ENCODE measurements at places on chromosomes 1 and 21.

DNA sequence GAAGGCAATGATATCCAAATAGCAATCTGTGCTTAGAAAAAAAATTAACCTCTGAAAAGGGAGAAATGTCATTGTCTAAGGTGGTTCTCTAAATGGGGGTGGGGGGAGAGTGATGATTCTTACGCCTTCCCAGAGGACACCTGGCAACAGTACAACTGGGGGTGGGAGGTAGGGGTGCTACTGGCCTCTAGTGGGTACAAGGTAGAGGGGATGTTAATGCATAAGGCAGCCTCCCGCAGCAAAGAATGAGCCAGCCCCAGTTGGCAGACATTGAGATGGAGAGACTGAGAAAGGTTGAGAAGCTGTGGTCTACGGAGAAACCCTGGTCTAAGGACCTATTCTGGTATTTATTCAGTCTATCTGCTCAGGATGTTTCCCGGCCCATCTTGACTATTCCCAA, 472.2 kb upstream of the RUNX1 start:
- DNase-seq: no peak

- DNase-seq: no peak
Observed at GRCh38 chr1:177340601-177341067, 169.9 kb downstream of the BRINP2 start.

GRCh38 chr1:152244576-152245273, 20.7 kb upstream of the HRNR start:
- DNase-seq: no peak

GRCh38 chr1:68015369-68015768, 35.1 kb downstream of the DIRAS3 start:
- no peak for DNase-seq

- no peak for DNase-seq
Observed at GRCh38 chr1:247332215-247332622, 552 bp upstream of the ZNF496 start.

- DNase-seq: no peak
Observed at GRCh38 chr1:199878823-199879222, 148.7 kb upstream of the NR5A2 start.

DNA sequence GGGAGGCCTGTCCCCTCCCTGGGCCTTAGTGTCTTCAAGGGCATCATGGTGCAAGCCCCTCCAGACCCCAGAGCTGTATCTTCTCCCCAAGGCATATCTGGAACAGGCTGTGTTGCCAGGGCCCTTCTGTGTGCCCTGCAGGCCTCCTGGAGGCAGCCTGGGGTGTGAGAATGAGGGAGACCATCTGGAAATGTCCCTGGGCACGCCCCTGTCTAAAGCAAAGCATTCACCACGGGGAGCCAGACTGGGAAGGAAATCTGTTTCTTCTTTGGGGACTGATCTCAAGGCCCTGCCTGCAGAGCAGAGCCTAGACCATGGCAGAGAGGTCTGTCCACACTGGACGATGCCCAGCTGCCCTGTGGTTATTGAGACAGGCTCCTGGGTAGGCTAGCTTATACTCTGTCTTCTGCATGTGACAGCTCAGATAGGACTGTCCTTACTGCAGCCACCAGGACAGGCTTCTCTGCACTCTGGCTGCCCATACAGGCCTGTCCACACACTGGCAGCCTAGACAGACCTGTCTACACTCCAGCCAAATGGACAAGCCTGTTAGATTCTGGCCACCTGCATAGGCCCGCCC, 24.6 kb downstream of the PODN start:
- DNase-seq: no peak

DNA sequence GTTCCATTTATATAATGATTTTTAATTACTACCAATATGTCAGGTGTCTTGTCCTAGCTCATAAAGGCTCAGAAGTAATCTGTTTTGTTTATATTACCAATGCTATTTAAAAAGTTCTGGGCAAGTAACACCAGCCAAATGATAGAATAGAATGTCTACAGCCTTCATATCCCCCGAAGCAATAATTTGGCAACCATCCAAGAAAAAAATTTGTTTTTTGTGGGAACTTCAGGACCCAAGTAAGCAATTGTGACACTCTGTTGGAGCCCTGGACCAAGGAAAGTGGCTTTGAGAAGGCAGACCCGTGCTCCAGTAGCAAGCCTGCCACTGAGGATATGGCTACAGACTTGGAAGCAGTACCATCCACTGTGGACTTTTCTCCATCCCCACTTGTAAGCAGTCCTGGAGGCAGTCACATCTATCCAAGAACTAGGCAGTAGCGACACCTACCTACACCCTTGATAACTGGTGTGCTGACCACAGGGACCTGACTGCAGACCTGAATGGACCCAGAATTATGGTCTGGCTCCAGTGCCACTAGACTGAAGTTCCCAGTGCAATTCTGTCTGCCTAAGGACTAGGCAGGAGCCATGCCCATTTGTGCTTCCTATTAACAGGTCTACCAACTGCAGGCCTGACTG, 870.7 kb upstream of the ADGRL2 start:
- DNase-seq: no peak

- no peak for DNase-seq
Observed at GRCh38 chr1:219339466-219339865, 165.8 kb downstream of the LYPLAL1 start.

GRCh38 chr21:31305888-31306287, 38.2 kb downstream of the TIAM1 start:
- DNase-seq: no peak

GRCh38 chr1:31751822-31752241, 12.3 kb downstream of the ADGRB2 start:
- DNase-seq: no peak

GRCh38 chr1:153976819-153977249, 640 bp downstream of the JTB start:
- DNase-seq: no peak

GRCh38 chr1:52677076-52677806, 20.9 kb downstream of the COA7 start:
- no peak for DNase-seq

- DNase-seq: peak; percentile 78
Observed at GRCh38 chr1:91751275-91751674, 134.7 kb downstream of the TGFBR3 start.

DNA sequence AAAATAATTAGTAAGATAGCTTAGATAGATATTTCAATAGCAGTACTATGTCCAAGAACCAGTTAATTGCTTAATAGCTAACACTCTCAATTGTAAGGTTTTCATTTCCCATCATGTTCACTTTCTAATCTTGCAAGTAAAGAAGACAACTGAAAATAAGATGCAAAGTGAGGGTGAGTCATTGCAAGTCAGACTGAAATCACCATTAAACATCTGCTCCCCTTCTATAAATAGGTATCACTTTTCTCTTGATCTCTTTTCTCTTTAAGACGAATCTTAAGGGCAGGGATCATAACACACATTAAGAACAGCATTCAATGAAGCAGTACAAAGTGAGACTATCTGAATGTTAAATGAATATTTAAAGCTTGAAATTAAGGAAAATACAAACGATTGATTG, 40.4 kb downstream of the UBR4 start:
- DNase-seq: no peak

DNA sequence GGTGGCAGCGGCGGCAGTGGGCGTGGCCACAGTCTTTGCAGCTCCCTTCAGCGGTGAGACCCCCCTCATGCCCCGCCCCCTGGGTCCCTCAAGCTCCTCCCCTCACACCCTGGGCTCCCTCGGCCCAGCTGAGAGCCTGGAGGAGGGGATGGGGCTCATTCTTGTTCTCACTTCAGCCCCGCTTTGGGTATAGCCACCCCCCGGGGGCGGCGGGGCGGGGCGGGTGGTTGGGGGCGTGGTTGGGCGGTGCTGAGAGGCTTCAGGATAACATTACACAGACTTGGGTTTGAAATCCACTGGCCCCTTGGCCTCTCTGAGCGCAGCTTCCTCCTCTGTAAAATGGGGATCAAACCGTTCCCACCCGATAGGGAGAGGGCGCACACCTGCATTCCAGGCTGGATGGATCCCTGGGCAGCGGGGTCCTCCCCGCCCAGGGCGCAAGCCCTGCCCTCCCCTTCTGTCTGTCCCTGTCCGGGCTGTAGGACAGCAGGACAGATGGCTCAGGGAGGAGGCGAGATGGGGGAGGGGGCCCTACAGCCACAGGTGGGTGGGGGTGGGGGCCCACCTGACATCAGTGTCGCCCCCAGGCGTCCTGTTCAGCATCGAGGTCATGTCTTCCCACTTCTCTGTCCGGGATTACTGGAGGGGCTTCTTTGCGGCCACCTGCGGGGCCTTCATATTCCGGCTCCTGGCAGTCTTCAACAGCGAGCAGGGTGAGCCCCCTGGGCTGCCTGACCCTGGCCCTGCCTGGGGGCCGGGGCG, 5.1 kb downstream of the CLCNKA start:
- peak; percentile 24 for DNase-seq

- DNase-seq: no peak
Observed at GRCh38 chr1:112673592-112674439, 643 bp upstream of the MOV10 start.

DNA sequence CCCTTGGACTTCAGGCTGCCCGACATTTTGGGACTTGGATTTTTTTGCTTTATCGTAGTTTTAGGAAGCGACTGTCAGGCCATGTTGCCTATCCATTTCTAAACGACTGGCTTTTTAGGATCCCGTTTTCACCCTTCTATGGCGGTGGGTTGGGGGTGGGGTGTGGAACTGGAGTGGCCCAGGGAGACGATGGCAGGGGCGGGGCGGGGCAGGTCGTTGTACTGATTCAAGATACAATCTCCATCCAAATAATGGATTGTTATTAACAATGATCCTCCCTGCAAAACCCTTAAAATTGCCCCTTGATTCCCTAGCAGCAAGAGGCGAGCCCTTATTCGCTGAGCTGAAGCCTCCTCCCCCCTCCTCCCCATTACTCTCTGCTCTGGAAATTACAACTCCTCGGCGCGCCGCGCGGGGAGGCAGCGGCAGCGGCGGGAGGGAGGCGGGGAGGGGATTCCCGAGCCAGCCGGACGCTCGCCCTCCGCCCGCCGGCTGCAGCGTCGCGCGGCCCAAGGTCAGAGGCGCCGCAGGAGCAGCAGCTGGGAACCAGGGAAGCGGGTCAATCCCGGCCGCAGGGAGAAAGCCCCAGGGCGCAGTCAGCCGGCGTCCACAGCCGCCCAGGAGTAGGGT, at the start of gene TRIM67:
TSS of gene TRIM67 (plus strand) at position 392 of the 630 bp plus-strand sequence. CDS start 912 bp downstream, outside the sequence.
- no peak for DNase-seq

- no peak for DNase-seq
Observed at GRCh38 chr21:37627561-37627960, 261.0 kb downstream of the DYRK1A start.

DNA sequence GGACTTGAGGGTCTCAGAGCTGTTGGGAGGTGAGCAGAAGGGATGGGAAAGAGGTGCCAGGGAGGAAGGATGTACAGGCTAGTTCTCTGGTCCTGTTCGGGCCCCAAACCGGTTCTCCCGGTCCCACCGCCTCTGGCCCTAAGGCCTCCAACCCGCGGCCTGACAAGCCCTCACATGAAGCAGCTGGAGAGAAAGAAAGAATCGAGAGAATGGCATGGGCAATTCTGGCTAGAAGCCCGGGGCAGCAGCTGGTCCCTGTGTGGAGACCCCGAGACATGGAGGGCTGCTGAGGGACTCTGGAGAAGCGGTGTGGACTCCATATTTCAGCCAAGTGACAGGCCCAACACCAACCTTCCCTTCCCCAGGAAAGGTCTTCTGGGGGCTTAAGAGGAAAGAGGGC, 730 bp downstream of the CDC42SE1 start:
- no peak for DNase-seq

DNA sequence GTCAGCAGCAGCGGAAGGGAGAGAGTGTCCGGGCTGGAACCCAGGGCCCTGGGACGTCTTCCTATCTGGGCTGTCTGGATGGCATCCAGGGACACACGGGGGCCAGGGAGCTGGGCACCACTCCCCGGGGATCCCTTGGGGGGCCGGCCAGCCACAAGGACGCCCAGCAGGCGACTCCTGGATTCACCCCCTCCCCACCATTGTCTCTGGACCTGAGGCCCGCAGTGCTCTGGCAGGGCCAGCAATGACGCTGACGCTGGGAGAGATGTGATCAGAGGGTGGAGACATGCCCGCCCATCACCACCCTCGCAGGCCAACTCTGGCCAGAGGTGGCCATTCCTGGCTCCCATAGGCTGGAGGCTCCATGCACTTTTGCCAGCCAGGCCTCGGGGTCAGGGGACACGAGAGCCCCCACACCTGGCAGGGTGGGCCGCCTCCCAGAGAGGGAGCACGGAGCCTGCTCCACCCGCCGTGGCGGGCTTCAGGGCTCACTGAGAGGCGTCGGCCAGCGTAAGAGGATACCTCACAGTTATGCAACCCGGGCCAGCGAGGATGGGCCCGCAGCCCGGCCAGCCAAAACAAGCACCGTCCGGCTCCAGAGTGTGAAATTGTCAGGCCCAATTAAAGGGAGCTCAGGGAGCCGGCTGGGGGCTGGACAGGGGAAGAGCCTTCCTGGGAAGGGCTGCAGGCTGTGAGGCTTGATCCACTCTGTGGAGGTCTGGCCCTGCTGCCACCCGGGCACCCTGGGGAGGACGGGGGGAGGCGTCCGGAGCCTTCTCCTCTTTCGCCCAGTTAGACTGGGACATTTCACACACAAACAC, 10.3 kb downstream of the ACTRT2 start:
- DNase-seq: no peak

GRCh38 chr1:175889848-175890247, 146.5 kb upstream of the TNR start:
- no peak for DNase-seq

- DNase-seq: no peak
Observed at GRCh38 chr1:213231795-213232231, 180.8 kb downstream of the RPS6KC1 start.
